Hematopoietic multipotent progenitor cell (in vitro differentiated cells): ENCODE measurements at places on chromosomes 1 and 21.

DNA sequence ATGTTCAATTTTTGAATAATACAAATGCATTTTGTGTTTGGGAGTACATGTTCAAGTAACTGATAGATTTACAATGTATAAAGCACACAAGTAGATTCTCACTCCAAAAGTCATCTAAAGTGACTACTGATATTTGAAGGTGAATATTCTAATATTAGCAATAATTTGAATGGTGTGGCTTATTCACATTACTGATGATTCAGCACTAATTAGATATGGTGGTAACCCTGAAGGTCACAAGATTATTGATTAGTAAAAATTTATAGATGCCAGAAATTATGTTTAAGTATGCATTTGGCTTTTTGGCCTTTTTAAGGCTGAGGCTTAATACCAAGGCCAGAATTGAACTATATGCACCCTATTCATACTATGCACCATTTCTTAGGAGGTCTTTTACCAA, 52.4 kb upstream of the TENT5C start:
- no peak for DNase-seq

DNA sequence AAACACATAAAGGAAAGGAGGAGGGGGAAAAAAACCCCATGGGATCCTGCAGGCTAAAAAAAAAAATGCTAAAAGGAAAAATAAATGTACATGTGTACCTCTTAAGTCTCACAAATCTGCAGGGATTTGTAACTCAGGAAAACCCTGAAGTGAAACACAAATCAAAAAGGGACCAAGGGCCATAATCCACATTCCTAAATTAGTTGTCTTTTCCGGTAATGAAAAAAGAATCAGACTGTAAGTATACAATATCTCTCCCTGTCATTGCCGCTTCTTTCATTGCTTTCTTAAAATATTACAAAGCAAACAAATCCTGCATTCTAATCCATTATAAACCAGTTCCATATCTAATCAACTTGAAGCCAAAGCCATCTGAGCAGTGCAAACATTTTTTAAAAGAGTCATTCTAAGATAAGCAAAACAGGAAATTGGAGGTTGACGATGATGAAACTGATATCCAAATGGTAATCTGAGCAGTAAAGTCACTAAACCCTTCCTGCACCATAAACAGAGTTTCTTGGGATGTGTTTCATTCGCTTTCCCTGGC, 58.7 kb upstream of the SIM2 start:
- DNase-seq = no peak

GRCh38 chr21:32597205-32597604, 11.9 kb upstream of the TCP10L start:
- no peak for DNase-seq

DNA sequence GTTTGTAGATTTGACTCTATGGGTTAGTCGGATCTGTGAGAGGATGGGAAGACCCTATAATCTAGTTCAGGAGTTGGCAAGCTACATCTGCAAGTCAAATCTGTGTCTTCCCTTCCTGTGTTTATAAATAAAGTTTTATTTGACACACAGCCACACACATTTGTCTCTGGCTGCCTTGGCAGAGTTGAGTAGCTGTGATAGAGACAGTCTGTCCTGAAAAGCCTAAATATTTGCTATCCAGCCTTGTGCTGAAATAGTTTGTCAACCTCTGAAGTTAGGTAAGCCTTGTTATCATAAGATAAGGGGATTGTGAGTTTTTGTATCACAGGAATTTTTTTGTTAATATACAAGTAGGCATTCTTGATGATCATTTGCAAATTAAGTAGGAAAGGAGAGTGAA, 136.8 kb downstream of the NOS1AP start:
- no peak for DNase-seq

- DNase-seq = no peak
These were observed 84.2 kb downstream of the ERG start for GRCh38 chr21:38413958-38414548.

DNA sequence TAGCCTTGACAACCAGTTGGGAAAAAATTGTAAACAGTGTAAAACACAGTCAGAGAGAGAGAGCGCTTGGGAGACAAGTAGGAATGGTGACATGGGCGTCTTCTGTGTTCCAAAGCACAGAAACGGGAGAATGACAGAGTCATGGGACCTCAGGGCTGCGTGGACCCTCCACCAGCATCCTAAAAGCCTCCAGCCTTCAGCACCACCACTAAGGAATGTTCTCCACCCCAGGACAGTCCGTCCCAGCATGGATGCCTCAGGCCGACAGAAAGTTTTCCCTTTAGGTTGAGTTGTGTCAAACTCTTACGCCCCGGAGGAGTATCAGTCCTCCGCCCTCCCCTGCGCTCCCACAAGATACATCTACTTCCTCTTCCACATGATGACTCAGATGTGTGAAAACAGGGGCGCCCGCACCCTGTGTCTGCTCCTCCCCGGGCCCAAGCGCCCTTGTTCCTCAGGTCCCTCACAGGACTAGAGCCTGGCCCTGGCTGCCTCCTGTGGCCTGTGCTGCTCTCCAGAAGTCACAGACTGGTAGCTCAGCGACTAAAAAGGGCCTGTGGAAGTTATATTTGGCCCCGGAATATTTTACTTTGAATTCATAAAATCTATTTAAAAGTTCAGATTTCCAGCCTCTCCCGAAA, 63.9 kb upstream of the EFHD2 start:
- no peak for DNase-seq

- DNase-seq = no peak
These were observed 2.5 kb downstream of the VWA1 start for GRCh38 chr1:1437904-1438376.

GRCh38 chr1:63893976-63894375, 120.2 kb downstream of the ROR1 start:
- DNase-seq = no peak

DNA sequence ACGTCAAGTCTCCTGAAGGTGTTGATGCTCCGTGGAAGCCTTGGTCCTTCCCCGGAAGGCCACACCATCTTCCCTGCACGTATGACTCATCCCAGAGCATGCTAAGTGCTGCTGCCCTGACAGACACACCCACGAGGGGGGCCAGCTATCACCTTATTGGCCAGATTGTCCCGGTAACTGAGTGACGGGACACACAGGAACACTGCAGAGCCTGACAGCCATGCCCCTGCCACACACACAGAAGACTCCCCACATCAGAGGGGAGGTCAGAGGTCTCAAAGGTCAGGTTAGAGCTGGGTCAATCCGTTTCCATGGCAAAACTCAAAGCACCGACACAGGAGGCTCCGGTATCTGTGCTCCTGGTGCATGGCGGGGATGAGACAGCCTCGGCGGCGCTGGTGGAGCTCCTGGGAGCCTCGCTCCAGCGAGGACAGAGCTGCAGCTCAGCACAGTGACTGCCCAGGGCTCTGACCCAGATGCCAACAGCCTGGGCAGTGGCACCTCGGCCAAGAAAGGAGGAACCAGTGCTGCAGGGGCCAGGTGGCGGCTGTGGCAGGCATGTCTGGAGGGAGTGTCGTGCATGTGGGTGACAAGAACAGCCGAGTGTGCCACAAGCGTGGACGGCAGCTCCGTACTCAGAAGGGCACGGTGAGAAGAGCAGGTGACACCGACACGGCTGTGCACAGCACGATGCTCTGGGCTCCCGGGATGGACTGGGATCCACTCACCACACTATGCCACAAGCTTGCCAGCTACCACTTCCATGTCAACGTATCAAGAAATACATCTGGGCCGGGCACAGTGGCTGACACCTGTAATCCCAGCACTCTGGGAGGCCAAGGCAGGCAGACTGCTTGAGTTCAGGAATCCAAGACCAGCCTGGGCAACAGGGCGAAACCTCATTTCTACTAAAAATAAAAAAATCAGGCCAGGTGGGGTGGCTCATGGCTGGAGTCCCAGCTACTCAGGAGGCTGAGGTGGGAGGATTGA, 14.8 kb upstream of the TMEM240 start:
- DNase-seq = no peak
